ENCODE measurements at places on chromosomes 3 and 15. TPM values are rescaled to one million over a fixed set of nuclear protein-coding genes. Genes with fewer than 3 reads are reported as not detected.

KATNBL1 gene
- polyA plus RNA-seq: 28.9 TPM

DNAH12 gene
- 0.01 TPM for polyA plus RNA-seq

PROK2 gene
- polyA plus RNA-seq: not detected

SMAD6 gene
- 3.8 TPM for polyA plus RNA-seq

CCDC54 gene
- polyA plus RNA-seq: not detected

TM6SF1 gene
- polyA plus RNA-seq: 3.8 TPM

ZPLD1 gene
- 0.05 TPM for polyA plus RNA-seq

FBXW12 gene
- not detected for polyA plus RNA-seq

B4GALT4 gene
- 20.9 TPM for polyA plus RNA-seq

KCNH8 gene
- 0.04 TPM for polyA plus RNA-seq

ROBO2 gene
- 1.6 TPM for polyA plus RNA-seq

SNX22 gene
- 0.07 TPM for polyA plus RNA-seq

DUOXA2 gene
- not detected for polyA plus RNA-seq

HDC gene
- not detected for polyA plus RNA-seq

CP gene
- 0.07 TPM for polyA plus RNA-seq

SAMD7 gene
- polyA plus RNA-seq: not detected

KNG1 gene
- not detected for polyA plus RNA-seq

HGD gene
- polyA plus RNA-seq: 0.11 TPM

RPL22L1 gene
- polyA plus RNA-seq: 22.1 TPM

CDHR4 gene
- polyA plus RNA-seq: not detected
